ENCODE measurements at places on chromosomes 16 and 17. TPM values are rescaled to one million over a fixed set of nuclear protein-coding genes. Genes with fewer than 3 reads are reported as not detected.

- no peak for DNase-seq
These were observed 26.8 kb upstream of the PMFBP1 start for GRCh38 chr16:72198771-72199201.

Gene PRSS36
- total RNA-seq: not detected

DNA sequence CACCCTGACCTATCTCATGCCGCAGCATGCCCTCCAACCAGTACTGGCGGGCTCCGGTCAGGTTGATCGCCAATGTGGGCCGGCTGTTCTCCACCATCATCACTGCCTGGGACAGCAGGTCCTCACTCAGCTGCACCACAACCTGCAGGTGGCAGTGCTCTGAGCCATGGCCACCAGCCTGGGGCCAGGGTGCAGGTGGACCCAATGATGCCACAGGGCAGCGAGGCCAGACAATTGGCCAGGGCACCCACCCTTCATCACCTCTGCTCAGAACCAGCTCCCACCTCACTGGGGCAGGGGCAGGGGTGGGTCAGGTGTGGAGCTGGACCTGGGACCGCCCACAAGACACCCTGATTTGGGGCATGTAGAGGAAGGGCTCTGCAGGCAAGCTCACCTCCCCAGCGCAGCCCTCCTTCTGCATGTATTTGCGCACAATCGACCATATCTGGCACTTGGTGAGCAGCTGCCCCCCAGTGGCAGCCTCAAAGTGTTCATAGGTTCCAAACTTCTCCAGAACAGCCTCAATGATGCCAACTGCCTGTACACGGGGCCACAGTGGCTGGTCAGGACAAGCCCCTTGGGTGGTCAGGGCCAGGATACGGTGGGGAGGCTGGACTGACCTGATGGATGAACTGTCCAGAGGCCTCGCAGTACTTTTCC is 4.2 kb downstream of the MATCAP1 start:
- DNase-seq: no peak

- no peak for DNase-seq
These were observed 9.6 kb upstream of the WNT9B start for GRCh38 chr17:46841561-46842379.

DNA sequence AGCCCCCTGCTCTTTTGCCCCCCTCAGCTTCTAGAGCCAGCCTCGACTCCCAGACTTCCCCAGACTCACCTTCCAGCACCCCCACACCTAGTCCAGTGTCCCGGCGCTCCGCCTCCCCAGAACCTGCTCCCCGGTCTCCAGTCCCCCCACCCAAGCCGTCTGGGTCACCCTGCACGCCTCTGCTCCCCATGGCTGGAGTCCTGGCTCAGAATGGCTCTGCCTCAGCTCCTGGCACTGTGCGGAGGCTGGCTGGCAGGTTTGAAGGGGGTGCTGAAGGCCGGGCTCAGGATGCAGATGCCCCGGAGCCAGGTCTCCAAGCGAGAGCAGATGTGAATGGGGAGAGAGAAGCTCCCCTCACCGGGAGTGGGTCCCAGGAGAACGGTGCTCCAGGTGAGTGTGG is 2.2 kb downstream of the ARHGEF15 start:
- DNase-seq: no peak

- DNase-seq: no peak
These were observed 18.8 kb upstream of the SMIM36 start for GRCh38 chr17:55530064-55530463.

- DNase-seq: no peak
These were observed 19.7 kb downstream of the QPRT start for GRCh38 chr16:29698484-29699323.

Gene TMC5
- total RNA-seq: not detected

GRCh38 chr17:30212750-30213149 is 22.7 kb downstream of the SLC6A4 start:
- no peak for DNase-seq

- DNase-seq: no peak
These were observed 10.5 kb downstream of the OR1F1 start for GRCh38 chr16:3198334-3199072.

DNA sequence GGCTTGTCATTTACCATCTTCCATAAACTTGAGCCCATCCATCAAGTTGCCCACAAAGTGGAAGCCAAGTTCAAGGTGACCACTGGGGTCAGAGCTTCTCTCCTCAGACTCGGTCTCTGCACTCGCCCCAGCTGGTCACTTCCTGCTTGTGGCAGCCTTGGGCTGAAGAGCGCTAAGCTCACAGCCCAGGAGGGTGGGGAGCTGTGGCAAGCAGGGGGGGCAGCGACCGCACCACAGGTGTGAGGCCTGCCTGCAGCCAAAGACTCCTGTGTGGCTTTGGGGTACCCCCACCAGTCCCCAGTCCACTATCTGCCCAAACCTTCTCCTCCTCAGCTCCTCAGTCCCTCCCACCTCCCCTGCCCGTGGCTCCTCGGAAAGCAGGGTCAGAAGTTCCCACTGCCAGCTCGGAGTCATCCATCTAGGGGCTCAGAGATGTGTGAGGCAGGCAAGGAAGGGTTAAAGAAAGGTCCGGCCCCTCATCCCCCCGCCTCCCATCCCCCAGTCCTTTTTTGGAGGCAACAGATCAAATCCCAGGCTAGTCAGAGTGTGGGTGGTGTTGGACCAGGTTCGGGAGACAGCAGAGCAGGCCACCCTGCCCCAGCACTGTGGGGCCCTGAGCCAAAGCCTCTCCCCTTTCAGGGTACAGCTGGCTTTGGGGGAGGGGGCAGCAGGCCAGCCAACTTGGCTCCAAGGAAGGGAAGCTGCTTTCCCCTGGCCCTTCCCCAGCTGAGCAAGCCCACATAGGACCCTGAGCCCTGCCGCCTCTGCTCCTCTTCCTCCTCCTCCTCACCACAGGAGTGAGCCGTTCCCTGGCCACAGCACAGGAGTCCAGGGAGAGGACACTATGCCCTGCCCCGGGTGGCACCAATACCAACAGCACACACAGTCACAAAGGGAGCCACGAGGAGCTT is 3.2 kb downstream of the CSF3 start:
- DNase-seq: no peak

Gene CSNK1D
- total RNA-seq: 143 TPM

Gene PFN1
- total RNA-seq: 1,167 TPM

Gene EFCAB5
- 0.40 TPM for total RNA-seq

GRCh38 chr16:88065747-88066142 is 114.5 kb downstream of the BANP start:
- no peak for DNase-seq

DNA sequence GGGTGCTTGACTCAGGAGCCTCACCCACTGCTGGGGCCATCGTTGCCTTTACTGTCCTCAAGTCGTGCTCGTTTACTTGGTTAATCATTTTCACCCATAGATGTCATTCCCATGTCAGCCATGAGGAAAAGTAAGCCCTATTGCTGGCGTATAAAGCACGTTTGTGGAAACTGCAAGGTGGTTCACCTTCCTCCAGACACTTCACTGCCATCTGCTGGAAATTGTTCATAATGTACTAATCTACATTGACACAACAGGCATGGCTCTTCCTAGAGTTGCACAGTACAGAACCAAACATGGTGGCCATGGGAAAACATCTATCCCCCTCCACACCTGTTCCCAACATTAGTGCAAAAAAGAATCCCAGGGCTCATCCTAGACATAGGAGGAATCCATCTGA is 116.6 kb downstream of the ZNF18 start:
- no peak for DNase-seq

Gene SP6
- 1.3 TPM for total RNA-seq
